Neural cell (in vitro differentiated cells): ENCODE measurements at places on chromosomes 5 and 9. TPM values are rescaled to one million over a fixed set of nuclear protein-coding genes. Genes with fewer than 3 reads are reported as not detected.

PCDHB9 gene
- polyA plus RNA-seq, result 4.8 and 4.9 TPM in 2 replicates

STING1 gene
- 0.12 TPM in 1 of 2 replicates, not detected in the other for polyA plus RNA-seq

CAVIN4 gene
- polyA plus RNA-seq, result 14.5 and 15.3 TPM in 2 replicates

SPINK4 gene
- not detected in 2 replicates for polyA plus RNA-seq
